ENCODE measurements at places on chromosomes 6 and 20. TPM values are rescaled to one million over a fixed set of nuclear protein-coding genes. Genes with fewer than 3 reads are reported as not detected.

LST1 gene
- total RNA-seq = 0.66 TPM

KCNK5 gene
- total RNA-seq = 41.8 TPM

MUC22 gene
- not detected for total RNA-seq

ZBTB46 gene
- 18.9 TPM for total RNA-seq

PAX1 gene
- not detected for total RNA-seq

PDYN gene
- total RNA-seq = 0.14 TPM

CD93 gene
- 0.05 TPM for total RNA-seq

CRIP3 gene
- 48.9 TPM for total RNA-seq

DNAH8 gene
- not detected for total RNA-seq

PPIL4 gene
- total RNA-seq = 24.8 TPM

MCHR2 gene
- not detected for total RNA-seq

SCRT2 gene
- 0.14 TPM for total RNA-seq

GABRR1 gene
- 0.24 TPM for total RNA-seq

Measured in WTC11 (cell line).